ENCODE measurements at places on chromosomes 7 and 10.

GRCh38 chr10:32105782-32106382 lies 49.7 kb upstream of the KIF5B start:
- H3K27me3 ChIP-seq: no peaks in the 10 kb centered on the region
- H3K27ac ChIP-seq: no peak overlapping the region
- H3K36me3 ChIP-seq: no peaks in the 10 kb centered on the region
- H3K4me3 ChIP-seq: no peak overlapping the region
- no peak for DNase-seq
- H3K4me1 ChIP-seq: peaks cover 2% of the 10 kb centered on the region

DNA sequence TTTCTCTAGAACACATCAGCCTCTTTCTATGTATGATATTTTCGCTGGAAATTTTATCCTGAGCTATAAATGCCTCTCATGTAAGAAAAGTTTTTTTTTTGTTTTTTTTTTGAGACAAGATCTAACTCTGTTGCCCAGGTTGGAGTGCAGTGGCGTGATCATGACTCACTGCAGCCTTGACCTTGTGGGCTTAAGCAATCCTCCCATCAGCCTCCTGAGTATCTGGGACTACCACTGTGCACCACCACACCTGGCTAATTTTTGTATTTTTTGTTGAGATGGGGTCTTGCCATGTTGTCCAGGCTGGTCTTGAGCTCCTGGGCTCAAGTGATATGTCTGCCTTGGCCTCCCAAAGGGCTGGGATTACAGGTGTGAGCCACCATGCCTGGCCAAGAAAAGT lies 80.4 kb downstream of the ADK start:
- H3K27ac ChIP-seq: no peak overlapping the region
- H3K4me3 ChIP-seq: no peak overlapping the region
- no peaks in the 10 kb centered on the region for H3K4me1 ChIP-seq
- H3K36me3 ChIP-seq: no peaks in the 10 kb centered on the region
- DNase-seq: no peak
- no peaks in the 10 kb centered on the region for H3K27me3 ChIP-seq

- H3K27ac ChIP-seq: no peak overlapping the region
- peaks cover 2% of the 10 kb centered on the region for H3K4me1 ChIP-seq
- DNase-seq: peak; percentile 52
- H3K27me3 ChIP-seq: no peaks in the 10 kb centered on the region
These were observed 336.9 kb upstream of the NPSR1 start for GRCh38 chr7:34320926-34321661.

DNA sequence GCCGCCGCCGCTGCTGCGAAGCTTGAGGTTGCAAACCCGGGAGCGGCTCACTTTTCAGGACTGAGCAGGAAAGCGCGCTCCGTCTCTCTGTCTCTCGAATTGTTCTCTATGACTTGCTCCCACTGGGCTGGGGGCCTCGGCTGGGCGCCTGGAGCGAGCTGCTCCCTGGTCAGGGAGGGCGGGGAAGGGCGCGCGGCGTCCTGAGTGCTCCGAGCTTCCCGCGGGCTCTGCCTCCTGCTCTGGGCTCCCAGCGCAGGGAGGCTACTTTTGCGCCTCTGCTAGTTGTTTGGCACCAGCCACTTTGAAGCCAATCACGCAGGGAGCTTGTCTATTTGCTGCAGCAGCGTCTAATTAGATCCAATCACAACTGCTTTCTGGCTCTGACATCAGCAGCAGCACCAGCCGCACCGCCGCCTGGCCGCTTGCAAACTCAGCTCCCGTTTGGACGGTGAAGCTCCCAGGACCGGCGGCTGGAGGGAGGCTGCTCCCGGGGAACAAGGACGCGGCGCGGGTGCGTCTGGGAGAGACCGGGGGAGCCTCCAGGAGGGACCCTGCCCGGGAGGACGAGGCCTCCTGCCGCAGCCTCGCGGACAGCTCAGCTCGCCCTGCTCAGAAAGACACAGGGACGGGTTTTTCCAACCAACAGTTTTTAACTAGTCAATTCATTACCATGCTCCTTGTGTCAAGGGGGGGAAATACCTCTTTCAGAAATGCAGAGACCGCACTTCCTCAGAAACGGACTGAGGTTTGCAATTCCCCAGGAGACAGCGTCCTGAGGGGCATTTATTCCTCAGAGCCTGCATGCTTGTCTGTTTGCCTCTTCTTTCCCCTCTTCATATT lies at the start of gene ADARB2:
ADARB2 (minus strand) TSS at position 304 of the 840 bp plus-strand sequence.
- no peak for DNase-seq
- no peak within 1 kb of the TSS for H3K4me3 ChIP-seq

GRCh38 chr7:2670720-2671391 lies 17.1 kb upstream of the AMZ1 start:
- H3K4me1 ChIP-seq: no peaks in the 10 kb centered on the region
- no peaks in the 10 kb centered on the region for H3K27me3 ChIP-seq
- peak; percentile 75 for DNase-seq
- H3K27ac ChIP-seq: no peak overlapping the region
- H3K4me3 ChIP-seq: no peak overlapping the region

DNA sequence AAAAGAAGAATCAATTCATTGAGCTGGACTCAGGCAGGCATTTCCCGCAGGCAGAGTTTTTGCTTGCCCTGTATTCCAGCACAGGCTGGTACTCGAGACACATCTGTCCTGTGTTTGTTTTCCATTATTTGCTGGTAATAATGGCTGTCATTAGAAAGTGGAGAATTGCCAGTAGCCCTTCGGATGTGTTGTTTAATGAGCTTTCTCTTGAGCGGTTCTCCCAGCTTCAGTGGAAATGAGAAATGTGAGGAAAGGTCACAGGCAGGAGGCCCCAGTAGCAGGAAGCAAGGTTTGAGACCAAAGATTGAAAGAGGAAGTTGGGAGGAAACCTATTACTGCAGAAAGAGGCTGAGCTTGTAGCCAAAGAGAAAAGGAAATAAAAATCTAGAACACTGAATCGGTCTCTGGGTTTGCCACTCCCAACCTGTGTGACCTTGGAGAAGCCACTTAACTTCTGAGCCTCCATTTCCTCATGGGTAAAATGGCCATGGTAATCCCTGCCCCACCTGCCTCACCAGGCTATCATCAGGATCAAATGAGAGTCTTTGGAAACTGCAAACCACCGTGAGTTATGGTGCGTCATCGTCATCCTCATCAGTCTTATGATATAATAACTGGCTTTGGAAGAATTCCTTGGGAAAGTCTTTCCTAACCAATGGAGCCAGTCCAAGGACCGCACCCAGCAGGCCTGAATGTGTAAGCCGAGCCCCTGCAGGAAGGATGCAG lies 67.7 kb downstream of the TACR2 start:
- H3K4me1 ChIP-seq: peaks cover 4% of the 10 kb centered on the region
- no peaks in the 10 kb centered on the region for H3K36me3 ChIP-seq
- no peak for DNase-seq

- H3K27me3 ChIP-seq: no peaks in the 10 kb centered on the region
- no peak overlapping the region for H3K4me3 ChIP-seq
- no peak overlapping the region for H3K27ac ChIP-seq
- no peak for DNase-seq
These were observed 130.6 kb downstream of the PLXDC2 start for GRCh38 chr10:19946791-19947190.

GRCh38 chr10:92342796-92343195 lies 51.8 kb downstream of the MARCHF5 start:
- no peaks in the 10 kb centered on the region for H3K27me3 ChIP-seq
- H3K27ac ChIP-seq: no peak overlapping the region
- no peak overlapping the region for H3K4me3 ChIP-seq

- no peak overlapping the region for H3K4me3 ChIP-seq
- H3K4me1 ChIP-seq: peaks cover 3% of the 10 kb centered on the region
- H3K36me3 ChIP-seq: no peaks in the 10 kb centered on the region
These were observed 134.6 kb downstream of the TCERG1L start for GRCh38 chr10:131176907-131177306.

- H3K36me3 ChIP-seq: no peaks in the 10 kb centered on the region
- no peak overlapping the region for H3K4me3 ChIP-seq
- no peak overlapping the region for H3K27ac ChIP-seq
- DNase-seq: no peak
- no peaks in the 10 kb centered on the region for H3K27me3 ChIP-seq
- no peaks in the 10 kb centered on the region for H3K4me1 ChIP-seq
These were observed 156.6 kb downstream of the ADRA2A start for GRCh38 chr10:111233439-111233838.
